Stimulated activated CD4-positive, alpha-beta T cell treated with anti-CD3 and anti-CD28 coated beads, TNF-alpha, amount 100 ng/mL, for 48 hours (primary cell): ENCODE measurements at places on chromosomes 16 and 17.

GRCh38 chr16:35296962-35297653 lies 1837.7 kb downstream of the TP53TG3F start:
- no peak for DNase-seq

GRCh38 chr17:28468781-28469180 lies 4.7 kb upstream of the SLC13A2 start:
- no peak for DNase-seq

DNA sequence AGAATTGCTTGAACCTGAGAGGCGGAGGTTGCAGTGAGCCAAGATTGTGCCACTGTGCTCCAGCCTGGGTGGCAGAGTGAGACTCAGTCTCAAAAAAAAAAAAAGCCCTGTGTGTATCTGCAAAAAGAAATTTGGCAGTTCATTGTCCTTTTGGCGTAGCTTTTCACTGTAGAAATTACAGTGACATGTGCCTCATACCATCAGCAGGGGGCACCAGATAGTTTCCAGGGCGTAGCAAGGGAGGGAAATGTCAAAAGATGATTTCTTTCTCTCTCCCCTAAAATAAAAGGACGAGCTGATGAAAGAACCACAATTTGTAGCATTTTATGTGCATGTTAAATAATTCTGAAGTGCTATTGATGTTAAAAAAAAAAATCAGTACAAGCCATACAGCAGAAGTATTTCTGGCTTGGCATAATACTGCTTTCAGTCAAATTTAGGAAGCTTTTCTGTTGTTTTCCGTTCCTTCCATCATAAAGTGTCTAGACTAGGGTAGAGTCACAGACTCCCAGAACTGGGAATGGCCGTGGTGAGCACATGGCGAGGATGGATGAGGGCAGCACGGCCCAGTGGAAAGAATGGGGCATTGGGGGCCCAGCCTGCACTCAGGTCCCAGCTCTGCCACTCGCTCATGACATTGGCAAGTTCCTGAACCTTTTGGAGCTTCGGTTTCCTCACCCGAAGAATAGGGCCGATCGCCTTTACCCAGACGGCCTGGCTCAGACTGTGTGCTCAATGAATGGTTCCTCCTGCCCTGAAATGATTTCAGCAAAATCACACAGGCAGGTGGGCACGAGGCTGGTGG lies 59.8 kb upstream of the RPH3AL start:
- peak; percentile 46 for DNase-seq

- DNase-seq: peak; percentile 29
Observed at GRCh38 chr17:78414178-78415162, 36.0 kb downstream of the PGS1 start.

- DNase-seq: peak; percentile 47
Observed at GRCh38 chr16:88941913-88942909, 34.8 kb downstream of the CBFA2T3 start.

GRCh38 chr16:88591577-88592021 lies 21.4 kb downstream of the ZC3H18 start:
- DNase-seq: peak; percentile 39

GRCh38 chr17:76198702-76199101 lies 41.6 kb downstream of the RNF157 start:
- no peak for DNase-seq

DNA sequence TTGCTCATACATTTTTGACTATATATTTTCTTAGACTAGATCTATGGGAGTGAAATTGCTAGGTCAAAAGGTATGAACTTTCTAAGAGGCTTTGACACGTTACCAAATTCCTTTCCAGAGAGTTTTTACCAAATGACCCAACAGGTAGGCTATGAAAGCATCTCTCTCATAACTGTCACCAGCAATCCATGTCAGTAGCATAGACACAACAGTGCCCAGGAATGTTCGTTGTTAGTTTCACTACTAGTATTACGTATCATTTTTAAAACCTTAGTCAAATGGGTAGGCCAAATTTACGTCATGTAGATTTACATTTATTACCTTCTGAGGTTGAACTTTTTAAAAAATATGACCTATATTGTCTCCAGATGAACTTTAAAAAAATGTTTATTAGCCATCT lies 66.8 kb downstream of the MARCHF10 start:
- DNase-seq: no peak

- DNase-seq: no peak
Observed at GRCh38 chr17:8338753-8339140, 893 bp upstream of the ODF4 start.

- no peak for DNase-seq
Observed at GRCh38 chr17:16197276-16197675, 18.1 kb downstream of the NCOR1 start.

GRCh38 chr16:54290833-54291655 lies 4.5 kb upstream of the IRX3 start:
- DNase-seq: no peak

- DNase-seq: peak; percentile 27
Observed at GRCh38 chr16:29290631-29291247, 115.8 kb downstream of the NPIPB11 start.

- DNase-seq: no peak
Observed at GRCh38 chr17:49635121-49635520, 42.8 kb downstream of the SPOP start.

GRCh38 chr17:78761789-78762406 lies 20.2 kb downstream of the CYTH1 start:
- no peak for DNase-seq

- DNase-seq: no peak
Observed at GRCh38 chr16:3054965-3055733, 8.8 kb downstream of the MMP25 start.

DNA sequence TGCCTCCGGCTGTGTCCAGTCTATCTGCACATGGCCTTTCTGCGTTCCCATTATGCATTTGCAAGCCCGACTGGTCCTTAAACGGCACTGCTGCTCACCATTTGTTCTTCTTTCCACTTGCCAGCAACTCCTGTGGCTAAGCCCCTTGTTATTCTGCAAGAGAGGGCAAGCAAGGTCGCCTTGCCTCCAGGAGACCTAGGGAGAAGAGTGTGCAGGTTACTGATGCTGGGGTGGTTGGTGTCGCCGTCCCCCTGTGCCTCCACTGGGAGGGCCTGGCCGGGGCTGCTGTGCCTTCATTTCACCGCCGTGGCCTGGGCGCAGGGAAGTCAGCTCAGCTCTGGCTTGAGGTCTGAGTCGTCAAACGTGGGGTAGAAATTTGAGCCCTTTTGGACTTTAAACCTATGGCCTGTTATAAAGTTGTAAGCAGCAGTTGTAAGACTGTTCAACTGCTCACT lies 12.7 kb downstream of the SLC6A4 start:
- DNase-seq: no peak

DNA sequence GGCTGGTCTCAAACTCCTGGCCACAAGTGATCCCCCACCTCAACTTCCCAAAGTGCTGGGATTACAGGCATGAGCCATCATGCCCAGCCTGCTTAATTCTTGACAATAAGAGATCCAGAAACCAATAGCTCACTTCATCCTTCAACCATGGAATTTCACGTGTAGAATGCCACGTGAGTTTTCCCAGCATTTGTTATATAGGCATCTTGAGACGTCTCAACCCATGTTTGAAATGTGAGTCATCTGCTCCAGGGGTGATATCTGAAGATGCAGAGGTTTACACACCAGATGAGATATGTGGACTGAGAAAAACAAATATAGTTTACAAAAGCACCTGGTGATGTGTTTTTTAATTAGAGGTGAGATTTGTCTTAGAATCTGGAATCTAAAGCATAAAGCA lies 7.1 kb downstream of the TEKT3 start:
- no peak for DNase-seq

DNA sequence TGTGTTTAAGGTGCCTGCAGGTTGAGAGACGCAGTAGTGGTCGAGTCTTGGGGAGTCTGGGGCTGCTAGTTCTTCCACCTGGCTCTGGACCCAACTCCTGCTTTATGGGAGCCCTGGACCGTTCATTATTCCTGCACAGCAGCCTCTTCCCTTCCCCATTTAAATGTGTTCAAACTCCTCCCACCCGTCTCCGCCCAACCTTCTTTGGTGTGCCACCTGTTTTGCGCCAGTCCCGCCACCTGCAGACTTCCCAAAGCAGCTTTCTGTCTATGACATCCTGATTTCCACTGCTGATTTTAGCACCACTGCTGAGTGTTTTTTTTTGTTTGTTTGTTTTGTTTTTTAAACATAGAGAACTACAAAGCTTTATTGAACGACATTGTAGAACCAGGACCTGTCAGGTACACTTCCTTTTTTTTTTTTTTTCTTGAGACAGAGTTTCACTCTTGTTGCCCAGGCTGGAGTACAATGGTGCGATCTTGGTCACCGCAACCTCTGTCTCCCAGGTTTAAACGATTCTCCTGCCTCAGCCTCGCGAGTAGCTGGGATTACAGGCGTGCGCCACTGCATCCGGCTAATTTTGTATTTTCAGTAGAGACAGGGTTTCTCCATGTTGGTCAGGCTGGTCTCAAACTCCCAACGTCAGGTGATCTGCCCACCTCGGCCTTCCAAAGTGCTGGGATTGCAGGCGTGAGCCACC lies 12.8 kb downstream of the ADORA2B start:
- DNase-seq: no peak

DNA sequence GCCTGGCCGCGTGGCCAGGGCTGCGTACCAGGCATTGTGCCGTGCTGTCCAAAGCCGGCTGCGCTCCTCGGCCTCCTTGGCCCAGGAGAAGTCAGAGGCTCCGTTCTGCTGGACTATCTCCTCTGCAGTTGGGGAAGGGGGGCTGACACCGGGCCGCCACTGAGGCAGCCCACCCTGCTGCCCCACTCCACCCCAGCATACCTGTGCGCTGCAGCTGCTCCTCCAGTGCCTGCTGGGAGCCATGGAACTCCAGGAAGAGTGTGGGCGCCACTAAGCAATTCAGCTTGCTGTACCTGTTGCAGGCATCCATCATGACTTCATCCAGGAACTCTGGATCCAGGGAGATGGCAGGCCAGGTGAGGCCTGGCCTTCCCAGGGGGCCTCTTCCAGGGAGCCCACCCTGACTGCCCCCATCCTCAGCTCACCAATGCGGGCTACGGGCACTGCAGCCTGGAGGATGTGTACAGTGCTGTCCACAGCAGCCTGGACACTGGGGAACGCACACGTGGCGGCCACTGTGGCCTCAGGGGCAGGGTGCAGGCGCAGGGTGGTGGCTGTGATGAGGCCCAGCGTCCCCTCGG lies 2.9 kb downstream of the LDHD start:
- DNase-seq: no peak

DNA sequence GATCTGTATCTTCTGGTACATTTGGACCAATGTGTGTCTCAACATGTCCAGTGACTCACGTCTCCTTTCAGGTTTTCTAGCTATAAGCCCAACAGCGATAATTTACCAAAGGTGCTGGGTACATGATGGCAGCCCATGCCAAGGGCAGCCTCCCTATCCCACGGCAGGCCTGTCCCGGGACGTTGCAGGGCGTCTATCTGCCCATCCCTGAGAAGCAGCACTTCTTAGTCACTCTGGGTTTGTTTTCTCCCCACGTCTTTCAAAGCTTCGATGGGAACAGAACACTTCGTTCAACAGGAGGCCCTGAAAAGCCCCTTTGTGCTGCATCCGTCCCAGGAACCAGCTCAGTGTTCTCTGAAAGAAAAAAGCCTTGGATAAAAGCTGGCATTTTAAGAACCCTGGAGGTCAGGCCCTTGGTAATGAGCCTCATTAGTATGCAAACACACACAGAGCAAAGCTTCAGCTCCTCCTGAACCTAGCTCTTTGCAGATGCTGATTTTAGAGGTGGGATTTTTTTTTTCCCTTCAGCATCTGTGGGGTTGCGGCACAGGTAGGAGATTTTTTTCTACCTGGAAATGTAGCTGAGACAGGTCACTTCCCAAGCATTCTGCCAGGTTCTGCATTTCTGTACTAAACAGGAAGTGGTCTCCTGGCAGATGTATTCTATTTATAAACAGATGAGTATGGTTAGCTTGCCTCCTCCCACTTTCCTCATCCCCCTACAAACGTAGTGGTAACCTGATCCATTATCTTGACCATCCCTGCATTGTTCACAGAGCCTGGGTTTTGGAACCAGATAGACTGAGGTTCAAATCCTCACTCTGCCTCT lies 17.5 kb upstream of the MT4 start:
- DNase-seq: no peak

- no peak for DNase-seq
Observed at GRCh38 chr17:58279016-58279711, 1.6 kb downstream of the MPO start.

- no peak for DNase-seq
Observed at GRCh38 chr16:19008245-19009169, 24.8 kb downstream of the TMC7 start.

GRCh38 chr17:4553669-4554068 lies 1.5 kb downstream of the MYBBP1A start:
- DNase-seq: no peak

DNA sequence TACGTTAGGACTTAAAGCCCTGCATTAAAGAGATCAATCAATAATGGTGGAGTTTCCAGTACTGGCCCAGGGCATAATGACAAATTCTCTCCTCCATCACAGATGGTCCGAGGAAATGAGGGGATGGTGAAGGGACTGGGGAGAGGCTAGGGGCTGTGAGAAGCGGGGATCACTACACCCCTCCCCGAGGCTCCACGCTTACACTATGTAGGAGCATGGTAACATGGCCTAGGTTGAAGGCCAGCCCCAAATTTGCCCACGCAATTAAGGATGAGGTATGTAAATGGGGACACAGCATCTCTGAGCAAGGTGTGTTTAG lies 8.0 kb upstream of the AKTIP start:
- DNase-seq: no peak

DNA sequence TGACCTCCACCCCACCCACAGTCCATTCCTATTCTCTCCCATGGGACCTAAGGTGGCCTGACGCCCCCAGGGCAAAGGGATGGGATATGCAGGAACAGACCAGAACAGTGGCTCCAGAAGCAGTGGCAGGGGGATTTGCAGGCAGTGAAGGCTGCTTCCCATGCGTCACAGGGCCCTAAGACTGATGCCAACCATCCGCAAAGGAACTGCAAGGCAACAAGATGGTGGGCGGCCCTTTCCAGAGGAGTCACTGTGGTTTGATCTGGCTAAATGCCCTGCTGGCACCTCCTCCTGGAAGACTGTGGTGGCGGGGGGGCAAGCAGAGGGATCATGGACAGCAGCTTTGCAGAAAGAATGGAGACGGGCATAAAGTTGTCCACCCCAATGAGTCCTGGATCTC lies 4.4 kb upstream of the SLC39A11 start:
- DNase-seq: no peak

- DNase-seq: no peak
Observed at GRCh38 chr17:83173914-83174361, 94.5 kb downstream of the METRNL start.

GRCh38 chr16:67667453-67667816 lies 821 bp downstream of the C16orf86 start:
- no peak for DNase-seq

- no peak for DNase-seq
Observed at GRCh38 chr17:352421-353212, at the start of gene RPH3AL. TSS of gene RPH3AL (minus strand) at chr17:352807. CDS start at chr17:327543, 25,264 bp downstream.
